ENCODE measurements at places on chromosomes 13 and 19.

DNA sequence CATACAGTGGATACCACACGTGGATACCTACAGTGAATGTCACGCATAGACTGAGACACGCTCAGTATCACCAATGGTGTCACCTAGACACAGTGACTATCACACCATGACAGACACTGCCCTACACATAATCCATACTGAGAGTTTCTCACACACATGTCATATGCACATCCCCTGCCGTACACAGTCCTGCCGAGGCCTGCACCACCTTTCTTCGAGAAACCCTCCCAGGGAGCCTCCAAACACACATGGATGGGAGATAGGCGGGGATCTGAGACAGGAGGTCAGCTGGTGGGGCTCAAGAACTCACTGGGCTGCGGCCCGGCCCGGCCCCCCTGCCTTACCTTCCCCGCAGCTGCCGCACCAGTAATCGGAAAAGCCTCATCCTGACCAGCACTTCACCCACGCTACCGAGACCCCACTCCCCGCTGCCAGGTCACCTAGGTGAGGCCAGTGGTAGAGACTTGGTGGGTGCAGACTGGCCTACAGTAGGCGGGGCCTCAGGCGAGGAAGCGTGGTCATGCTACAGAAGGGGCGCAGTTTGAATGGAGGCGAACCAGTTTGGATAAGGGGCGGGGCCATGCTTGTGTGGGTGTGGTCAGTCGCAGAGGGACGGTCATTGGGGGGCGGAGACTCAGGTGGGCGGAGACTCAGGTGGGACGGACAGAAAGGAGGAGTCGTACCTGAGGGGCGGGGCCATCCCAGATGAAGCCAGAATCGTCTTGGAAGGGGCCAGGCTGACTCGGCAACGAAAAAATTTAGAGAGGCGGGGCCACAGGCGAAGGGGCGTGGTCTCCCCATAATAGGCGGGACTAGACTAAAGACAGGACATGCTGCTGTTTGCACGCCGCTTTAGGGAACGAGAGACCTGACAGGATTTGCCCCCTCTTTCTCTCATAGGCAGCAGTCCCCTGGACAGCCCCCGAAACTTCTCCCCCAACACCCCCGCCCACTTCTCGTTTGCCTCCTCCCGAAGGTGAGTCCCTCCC is 2.1 kb downstream of the MAST1 start:
- ATAC-seq: peak; percentile 58

DNA sequence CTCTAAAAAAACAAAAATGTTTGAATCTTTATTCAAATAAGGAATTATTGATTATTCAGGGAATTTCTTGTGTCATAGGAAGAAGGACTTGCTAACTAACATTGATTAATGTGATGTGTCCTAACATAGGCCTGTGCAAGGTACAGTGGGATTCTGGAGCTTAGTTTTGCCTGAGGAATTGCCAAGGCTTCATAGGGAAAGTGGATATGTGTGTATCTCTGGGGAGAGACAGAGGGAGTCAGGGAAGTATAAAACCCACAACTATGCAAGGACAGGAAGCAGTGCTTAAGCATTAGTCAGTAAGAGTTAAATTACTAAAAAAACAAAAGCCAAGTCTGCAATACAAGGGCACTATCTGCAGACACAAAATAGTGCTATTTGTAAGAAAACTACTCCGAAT is 59.6 kb downstream of the WDFY2 start:
- peak; percentile 94 for ATAC-seq

DNA sequence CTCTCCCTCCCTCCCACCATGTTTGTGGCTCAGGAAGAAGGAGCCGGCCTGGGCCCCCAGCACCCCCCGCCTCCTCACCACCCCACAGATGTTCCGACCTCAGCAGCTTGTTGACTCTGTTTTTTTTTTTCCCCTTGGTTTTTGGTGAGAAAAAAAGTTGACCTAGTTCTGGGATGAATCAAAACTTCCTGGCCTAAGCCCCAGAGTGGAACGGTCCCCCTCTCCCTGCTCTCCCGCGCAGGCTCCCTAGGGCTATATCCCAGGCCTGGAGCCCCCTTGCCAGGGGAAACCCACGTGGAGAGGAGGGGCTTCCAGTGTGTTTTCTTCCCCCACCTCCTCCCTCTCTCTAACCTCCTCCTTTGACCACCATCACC is 4.0 kb downstream of the COL5A3 start:
- ATAC-seq: no peak

DNA sequence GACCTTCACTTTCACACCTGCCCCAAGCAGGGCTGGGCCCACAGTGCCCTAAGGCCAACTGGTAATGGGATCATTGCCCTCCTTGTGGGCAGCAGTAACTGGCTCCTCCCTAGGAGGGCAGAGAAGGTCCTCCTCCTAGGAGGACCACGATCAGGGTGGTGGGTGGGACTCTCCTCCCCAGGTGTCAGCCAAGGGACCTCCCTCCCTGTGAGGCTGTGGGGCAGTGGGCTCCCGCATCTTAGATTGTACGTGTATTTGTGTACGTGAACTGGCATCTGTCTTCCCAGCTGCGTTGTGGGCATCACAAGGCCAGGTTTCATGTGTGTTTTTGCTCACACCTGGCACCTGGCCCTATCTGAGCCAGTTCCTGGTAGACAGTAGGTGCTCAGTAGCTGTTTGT is 111.8 kb downstream of the SOX1 start:
- ATAC-seq: no peak

DNA sequence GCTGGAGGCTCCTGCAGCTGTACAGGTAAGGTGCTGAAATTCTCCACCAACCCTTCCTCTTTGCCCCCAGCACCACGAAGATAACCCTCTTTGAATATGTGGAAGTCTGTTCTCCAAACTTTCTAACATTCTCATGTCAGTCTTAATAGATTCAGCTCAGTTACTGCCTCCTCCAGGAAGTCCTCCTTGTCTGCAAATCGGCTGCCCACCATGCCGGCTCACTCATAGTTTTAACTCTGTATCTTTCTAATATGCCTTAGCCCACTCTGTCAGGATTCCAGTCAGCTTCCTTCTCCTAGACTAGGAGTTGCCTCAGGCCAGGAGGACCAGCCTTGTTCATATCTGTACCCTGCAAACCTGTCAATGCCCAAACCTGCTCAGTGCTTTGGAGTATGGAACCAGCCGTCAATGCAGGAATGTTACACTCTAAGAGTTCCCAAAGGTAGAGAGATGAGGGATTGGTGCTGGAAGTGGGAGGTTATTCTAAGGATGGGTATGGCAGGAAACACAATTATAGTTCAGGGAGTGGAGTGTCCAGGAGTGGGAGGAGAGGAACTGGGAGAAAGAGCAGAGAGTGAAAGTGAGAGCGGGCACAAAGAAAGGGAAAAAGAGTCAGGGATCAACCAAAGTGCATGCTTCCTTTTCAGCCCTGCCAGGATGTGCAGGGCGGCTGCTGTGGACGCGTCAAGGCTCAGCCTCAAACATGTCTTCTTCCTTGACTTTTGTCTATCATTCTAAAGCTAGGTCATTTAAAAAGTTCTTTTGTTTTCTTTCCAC is 38.0 kb upstream of the ALOX5AP start:
- peak; percentile 67 for ATAC-seq

- peak; percentile 7 for ATAC-seq
Observed at GRCh38 chr13:106533943-106534638, 1.4 kb downstream of the EFNB2 start.

- peak; percentile 73 for ATAC-seq
Observed at GRCh38 chr13:98571955-98572662, 4.8 kb downstream of the STK24 start.

DNA sequence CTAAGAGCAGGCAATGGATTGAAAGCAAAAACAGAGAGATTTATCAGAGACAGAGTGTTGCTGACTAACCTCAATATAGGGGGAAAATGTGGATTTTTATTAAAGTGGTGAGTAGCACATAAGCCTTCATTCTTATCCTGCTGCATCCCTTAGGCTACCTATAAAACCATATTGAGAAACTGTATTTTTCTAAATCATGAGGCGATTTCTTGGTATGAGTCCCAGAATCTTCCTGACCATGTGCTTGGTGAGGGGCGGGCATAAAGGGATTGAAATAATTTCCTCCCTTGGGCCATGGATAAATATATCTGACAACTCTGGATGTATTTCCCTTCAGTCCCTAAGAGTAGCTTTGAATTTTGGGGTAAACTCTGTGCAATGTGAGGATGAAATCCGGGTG is 72.8 kb downstream of the EFNB2 start:
- ATAC-seq: no peak

DNA sequence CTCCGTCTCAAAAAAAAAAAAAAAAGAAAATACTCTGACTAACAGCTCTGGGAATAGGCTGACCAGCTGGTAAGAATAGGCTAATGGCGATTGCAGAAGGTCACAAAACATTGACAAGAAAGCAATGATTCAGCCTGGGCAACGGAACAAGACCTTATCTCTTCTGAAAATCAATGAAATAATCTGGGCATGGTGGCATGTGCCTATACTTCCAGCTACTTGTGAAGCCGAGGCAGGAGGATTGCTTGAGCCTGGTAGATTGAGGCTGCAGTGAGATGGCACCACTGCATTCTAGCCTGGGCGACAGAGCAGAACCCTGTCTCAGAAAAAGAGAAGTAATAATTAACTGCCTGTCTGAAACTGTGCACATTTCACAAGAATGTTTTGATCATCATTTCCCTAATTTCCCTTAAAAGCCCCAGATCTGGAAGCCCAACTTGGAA is 18.8 kb upstream of the MTRF1 start:
- no peak for ATAC-seq

DNA sequence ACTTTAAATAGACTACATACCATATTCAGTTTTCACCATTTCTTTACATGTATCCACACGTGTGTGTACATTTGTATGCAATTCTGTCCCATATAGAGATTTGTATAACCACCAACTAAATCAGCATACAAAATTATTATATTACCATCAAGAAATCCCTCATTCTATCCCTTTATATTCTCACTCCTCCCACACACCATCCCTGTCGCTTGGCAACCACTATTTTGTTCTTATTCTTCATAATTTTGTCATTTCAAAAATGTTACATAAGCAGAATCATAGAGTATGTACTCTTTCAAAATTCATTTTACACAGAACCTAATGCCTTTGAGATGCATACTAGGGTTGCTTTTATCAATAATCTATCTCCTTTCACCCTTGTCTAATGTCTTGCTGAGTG is 740.5 kb downstream of the SLITRK5 start:
- ATAC-seq: no peak

DNA sequence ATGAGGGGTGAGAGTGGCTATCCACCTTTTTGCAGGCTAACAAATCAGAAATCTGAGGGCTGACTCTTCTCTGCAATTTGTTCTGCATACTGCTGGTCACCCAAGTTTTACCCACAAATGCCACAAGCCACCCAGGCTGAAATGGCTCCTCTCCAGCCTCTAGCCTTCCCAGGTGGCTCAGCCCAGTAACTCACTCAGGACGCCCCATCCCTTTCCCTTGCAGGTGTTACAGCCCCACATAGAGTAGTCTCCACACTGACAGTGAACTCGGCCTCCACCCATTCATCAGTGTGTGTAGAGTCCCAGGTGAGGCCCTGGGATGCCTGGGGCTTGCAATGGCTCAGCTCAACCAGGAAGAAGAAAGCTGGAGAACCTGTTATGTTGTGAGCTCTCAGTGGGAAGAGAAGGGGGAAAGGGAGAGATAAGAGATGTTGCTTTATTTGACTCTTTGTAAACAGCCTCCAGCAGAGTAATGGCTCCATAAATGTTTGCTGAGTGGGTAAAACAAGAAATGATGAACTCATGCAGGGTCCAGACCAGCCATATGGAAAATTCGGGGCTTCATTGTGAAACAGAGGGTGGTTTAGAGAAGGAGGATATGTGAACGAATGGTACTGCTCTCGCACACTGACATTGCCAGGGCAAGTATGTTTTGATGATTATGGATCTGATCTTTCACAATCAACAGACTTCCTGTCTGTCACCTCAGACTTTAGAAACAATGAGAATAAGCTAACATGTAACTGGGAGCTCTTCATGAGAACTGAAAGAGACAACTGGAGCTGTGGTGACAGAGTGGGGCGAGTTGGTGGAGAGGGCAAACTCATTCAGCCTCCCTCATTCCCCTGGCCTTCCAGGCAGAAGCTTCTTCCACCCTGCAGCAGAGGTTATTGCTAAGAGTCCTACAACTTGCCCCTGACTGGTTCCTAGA is 74.2 kb upstream of the RFC3 start:
- ATAC-seq: no peak

DNA sequence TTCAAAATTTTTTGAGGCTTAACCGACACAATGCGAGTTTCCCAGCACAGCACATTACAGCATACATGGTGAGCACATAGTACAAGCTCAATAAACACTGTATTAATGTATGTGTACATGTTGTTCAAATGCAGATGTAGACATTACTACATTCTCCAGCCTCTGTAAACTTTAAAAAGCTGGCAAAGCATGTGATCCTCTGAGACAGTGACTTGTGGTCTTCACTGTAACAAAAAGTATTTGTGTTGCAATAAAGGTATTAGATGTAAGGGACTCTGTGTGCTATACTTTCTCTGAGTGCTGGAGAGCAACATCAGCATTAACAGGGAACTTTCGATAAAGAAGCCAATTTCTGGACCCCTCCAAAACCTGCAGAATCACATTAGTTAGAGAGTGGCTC is 46.4 kb upstream of the ZNF254 start:
- no peak for ATAC-seq

- ATAC-seq: no peak
Observed at GRCh38 chr19:35317464-35318043, 11.4 kb upstream of the CD22 start.
